ENCODE measurements at places on chromosomes 11 and 22.
A peak's percentile ranks its signal among the peaks of the same experiment; 100 is the strongest.

- DNase-seq = no peak
Observed at GRCh38 chr11:109940816-109941215, 152.4 kb upstream of the ZC3H12C start.

DNA sequence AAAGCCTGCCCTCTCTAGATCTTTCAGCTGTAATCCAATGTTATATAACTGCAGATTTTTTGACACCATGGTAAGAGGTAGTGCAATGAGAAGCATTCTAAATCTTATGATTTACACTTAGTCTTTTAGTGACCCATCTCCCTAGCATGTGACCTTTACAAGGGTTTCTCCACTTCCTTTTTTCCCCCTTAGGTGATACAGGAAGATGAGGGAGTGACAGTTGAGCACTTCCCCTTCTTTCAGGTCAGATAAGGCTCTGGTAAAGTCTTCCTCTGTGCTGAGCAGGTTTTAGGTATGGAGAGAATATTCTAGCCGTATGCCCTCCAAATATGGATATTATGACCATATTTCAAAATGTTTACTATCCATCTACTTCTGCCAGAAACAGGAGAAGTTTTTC, 753.6 kb downstream of the JRKL start:
- no peak for DNase-seq

DNA sequence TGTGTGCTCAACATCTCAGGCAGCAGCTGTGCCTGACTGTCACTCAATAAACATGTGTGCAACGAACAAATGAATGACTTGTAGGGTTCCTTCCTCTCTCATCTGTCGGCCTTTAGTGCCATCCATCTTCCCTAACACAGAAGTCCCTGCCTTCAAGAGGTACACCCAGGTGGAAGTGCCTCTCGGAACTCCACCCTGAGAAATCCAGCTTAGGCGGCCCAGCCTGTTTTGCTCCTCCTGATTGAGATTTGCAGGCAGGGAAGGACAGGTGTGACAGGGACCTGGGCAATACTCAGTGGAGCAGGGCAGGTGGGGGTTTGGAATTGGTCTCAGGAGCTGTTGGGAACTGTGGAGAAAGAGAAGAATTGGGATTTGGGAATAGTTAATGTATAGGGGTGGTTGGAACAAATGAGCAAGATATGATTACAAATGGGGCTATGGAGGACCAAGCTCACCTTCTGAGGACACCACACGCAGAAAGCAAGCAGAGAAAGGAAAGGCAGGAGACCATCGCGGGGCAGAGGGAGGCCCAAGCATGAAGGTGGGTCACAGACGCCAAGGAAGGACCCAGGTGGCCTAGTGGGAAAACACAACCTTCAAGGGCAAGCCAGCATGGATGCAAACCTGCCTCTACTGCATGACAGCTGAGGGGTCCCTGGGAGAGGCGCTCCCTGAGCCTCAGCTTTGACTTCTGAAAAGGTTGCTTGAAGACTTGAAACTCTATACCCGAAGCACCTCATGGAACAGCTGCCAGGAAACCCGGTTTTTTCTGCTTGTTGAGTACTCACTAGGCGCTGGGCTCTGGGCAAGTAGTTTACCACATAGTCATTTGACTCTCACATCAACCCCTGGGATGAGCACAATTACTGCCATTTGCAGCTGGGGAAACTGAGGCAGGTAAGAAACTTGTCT, 40.9 kb upstream of the ANO1 start:
- no peak for DNase-seq

DNA sequence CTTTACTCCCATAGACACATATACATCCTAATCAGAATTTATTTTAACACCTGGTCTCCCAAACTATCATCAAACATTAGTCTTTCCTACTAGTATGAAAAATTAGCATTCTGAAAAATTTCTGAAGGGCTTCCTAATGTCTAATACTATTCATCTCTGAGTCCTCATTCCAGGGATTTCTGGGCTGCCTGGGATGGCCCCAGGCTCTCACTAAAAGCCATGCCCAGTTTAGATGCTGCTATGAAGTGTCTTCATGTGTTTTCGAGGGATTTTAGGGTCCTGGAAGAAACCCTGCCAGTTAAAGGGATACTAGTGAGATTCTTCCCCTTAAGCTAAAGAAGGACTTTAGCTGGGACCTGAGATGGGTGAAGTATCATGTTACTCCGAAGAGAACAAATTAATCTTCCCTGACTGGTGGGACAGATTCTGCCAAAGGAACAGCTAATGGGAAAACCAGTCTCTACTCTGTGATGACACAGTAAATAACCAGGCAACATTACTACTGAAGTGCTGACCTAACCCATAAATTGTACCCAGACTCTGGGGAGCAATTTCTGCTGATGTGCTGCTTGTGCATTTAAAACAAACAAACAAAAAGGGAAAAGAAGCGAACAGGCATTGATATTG, 342.6 kb downstream of the SOX6 start:
- no peak for DNase-seq

DNA sequence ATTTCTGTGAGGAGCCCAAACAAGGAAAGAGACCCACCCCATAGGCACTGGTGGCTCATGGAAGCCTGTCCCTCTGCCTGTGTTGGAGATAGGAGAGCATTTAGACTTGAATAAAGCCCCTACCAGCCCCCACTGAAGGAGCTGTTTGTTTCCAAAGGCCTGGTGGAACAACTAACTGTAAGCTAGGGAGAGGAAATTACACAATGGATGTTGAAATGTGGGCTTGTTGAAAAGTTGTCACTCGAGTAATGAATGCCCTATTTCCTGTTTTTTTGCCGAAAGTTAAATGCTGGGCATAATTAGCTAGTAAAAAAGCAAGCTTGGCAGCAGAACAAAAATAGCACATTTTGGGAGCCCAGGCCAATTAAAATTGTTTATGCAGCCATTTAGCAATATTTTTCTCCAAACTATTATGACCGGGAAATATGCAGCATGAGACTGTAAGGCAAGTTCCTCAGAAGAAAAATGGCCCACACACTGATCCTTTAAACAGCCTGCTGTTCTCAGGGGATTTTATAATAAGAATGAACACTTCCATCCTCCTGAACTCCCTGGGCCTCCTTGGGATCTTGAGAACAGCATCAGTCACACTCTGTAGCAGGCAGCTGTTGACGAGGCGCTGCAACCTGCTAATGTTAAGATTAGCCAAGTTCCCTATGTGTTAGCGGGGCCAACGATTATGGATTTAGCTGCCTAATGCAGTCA, 38.6 kb upstream of the LMO2 start:
- peak; percentile 7 for DNase-seq

DNA sequence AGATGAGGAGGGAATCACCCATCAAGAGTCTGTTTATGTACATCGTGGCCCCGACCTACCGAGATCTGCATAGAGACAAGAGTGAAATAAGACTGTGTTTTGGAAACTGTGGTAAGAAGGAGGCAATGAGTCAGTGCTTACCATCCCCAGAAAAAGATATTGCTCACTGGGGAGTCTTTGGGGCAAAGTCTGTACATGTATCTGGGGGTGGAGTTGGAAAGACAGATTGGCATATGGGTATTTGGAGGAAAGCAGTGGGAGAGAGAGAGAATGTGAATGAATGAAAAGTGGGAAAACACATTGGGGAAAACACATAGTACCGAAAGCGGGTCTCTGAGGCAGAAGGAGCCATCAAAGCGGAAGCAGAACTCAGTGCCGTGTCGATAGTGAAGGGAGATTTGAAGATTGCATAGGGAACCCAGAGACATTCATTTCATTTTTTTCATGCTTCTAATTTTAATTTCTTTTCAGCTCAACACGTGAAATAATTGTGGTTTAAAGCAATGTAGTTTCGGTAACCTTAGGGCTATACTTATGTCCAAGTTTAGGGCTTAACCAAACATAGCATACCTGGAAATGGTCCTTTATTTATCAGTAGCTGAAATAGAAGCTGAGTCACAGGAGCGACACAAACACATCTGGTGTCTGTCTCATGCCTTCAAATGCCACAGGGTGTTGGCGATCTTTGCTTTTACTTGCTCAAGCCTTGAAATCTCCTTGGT, 98.6 kb upstream of the CD44 start:
- no peak for DNase-seq

DNA sequence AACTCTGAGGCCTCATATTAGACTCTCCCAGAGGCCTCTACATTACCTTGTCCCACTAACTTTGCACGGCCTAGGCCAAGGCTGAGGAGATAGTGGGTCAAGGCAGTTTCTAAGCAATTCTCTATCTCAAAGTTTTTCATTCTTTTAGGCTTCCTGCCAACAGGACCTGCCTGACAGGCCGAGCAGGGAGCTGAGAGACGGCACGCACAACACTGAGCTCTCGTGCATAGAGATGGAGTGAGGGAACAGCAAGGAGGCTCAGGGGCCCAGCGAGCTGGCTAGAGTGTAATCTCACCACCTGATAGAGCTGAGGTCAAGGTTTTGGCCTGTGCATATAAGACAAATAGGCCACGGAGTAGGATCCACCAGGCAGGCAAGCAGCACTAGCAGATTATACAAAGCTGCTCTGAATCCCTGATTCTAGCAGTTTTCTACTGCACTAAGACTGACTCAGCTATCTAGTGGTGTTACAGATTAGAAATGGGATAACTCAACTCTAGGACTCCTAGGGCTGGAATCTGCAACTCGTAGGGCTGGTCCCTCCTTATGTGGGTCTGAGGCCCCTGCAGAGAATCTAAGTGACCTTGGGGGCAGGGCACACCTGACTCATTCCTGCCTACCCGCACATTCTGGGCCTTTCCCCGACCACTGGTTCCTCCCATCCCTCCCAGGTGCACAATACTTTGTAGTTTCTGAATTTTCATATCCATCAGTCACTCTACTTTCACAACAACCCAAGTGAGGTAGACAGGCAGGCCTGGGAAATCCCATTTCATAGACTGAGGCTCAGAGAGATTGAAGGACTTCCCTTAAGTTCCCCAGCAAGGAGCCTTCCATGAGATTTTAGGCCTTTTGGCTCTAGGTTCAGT, 1.7 kb downstream of the CYB5R2 start:
- DNase-seq = no peak

GRCh38 chr11:46389450-46390330, 1.9 kb downstream of the CHRM4 start:
- peak; percentile 94 for DNase-seq

- DNase-seq = no peak
Observed at GRCh38 chr11:67024410-67024809, 1.5 kb downstream of the SYT12 start.

DNA sequence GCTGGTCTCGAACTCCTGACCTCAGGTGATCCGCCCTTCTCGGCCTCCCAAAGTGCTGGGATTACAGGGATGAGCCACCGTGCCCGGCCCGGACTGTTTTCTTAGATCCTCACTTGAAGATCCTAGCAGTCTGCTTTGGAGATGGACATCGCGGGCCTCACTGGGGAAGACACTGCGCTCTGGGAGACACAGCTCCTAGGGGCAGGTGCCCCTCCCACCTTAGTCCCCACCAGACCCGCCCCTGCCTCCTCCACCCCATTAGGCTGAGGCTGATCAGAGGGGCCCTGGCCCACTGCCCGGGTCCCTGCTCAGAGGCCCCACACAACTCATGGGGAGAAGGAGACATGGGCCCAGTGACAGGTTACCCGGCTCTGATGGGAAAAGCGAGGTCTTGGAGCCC, 11.3 kb upstream of the LTO1 start:
- no peak for DNase-seq

DNA sequence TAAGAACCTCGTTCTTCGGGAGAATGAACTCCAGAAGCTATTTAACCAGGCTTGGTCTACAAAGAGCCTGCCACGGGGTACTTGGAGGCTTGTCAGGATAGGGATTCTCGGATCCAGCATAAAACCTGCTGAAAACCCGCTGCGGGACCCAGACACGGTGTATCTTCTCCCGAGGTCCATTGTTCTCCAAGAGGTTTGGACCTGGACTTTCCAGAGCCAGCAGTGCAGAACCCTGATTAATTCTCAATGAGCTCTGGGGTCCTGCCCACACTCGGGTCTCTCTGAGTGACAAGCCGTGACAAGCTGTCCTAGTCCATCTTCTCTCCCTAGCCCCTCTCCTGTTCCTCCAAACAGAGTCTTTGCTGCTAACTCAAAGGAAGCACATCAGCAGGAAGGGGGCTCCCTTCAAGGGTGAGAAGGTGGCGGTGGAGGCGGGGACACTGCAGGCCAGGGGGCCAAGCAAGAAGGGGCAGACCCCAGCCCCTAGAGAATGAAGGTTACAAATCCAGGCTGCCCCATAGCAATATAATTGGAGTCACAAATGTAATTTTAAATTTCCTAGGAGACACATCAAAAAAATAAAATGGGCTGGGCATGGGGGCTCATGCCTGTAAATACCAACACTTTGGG, 12.2 kb downstream of the SHANK2 start:
- no peak for DNase-seq

GRCh38 chr11:68113986-68114385, 7.2 kb downstream of the CHKA start:
- no peak for DNase-seq

DNA sequence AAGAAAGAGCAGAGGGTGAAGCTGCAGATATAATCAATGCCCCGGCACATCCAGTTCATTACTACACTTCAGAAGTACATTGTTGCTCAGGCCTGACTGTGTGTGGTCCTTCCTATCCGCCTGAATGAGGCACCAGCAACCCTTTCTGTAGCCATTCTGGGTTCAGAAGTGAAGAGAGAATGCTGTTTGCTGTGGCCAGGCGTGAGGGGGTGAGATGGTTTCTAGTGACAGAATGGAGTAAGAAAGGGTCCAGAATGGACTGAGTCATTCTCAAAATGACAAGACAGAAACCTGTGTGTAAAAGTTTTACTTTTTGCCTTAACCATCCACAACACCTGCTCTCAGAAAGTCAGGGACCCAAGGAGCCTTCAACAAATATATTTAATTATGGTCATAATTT, 334.8 kb downstream of the GUCY1A2 start:
- no peak for DNase-seq

- no peak for DNase-seq
Observed at GRCh38 chr11:68857037-68857586, 15.4 kb upstream of the CPT1A start.

GRCh38 chr11:86067009-86067850, 1.7 kb downstream of the PICALM start:
- peak; percentile 51 for DNase-seq

DNA sequence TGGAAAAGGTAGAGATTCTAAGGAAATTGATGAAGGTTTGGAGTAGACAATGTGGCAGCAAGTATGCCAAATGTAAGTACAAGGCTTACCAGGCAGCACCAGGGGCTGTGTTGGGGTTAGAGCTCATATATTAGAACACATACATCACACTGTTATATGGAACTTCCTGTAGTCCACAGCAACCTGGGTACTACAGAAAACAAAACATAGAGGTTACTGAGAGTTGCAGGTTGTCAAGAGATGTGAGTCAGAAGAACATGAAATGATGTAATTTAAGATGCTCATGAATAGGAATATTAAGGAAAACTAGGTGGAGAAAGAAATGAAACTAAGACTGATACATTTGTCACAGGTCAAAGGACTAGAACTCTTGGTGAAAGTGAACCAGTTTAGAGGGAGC, 22.0 kb downstream of the FAT3 start:
- no peak for DNase-seq

GRCh38 chr11:3123761-3124733, 41.1 kb downstream of the OSBPL5 start:
- DNase-seq = no peak
